ENCODE measurements at places on chromosomes 3 and 15.

DNA sequence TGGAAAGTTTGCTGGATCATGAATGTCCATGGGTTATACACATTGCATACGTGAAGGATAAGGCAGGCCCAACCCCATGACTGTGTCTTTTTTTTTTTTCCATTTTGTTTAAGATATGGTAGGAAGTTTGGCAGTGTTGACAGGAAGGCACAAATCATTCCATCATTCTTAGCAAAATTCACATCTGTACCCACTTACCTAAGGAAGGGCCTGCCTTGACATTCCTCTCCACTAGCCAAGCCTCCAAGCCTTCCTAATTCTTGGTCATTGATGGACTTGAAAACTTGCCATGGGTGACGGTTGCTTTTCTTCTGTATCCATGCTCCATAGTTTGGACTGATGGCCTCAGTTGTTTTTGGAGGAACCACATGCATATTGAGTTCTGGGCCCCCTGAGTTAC is 54.4 kb downstream of the ARNT2 start:
- DNase-seq = no peak

DNA sequence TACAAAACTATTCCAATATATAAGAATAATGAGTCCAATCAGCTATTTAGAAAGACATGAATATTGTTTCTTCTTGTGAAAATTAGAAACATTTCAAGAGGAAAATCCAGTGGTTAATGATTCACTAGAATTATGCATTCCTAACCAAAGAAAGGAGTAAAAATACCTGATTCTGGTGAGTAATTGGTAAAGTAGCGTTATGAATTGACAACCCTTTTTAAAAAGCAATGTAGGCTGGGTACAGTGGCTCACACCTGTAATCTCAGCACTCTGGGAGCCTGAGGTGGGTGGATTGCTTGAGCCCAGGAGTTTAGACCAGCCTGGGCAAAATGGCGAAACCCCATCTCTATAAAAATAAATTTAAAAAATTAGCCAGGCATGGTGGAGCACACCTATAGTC is 43.3 kb downstream of the TOPAZ1 start:
- no peak for DNase-seq

- peak; percentile 76 for DNase-seq
Measured at GRCh38 chr3:73687106-73688004, 62.6 kb upstream of the PDZRN3 start.

- no peak for DNase-seq
Measured at GRCh38 chr3:23952646-23953045, 7.6 kb downstream of the NR1D2 start.

DNA sequence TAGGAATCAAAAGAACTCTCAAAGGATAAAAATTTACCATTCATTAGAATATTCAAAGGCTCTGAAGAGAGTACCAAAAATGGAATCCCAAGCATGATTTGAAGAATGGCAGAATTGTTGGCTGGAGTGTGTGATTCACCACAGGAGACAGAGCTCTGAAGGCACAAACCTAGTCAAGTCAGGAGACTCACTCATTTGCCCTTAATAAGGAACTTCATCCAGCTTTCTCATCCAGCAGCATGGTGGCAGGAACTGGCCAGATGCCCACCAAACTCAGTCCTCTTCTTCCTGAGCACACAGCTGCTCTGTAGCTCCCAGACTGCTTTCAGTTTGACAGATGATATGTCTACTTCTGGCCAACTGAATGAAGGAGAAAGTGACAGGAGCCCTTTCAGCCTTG is 16.5 kb upstream of the HEG1 start:
- DNase-seq = no peak
